ENCODE measurements at places on chromosomes 4 and X.

- DNase-seq: no peak
Measured at GRCh38 chrX:28701222-28701621, 114.0 kb downstream of the IL1RAPL1 start.

DNA sequence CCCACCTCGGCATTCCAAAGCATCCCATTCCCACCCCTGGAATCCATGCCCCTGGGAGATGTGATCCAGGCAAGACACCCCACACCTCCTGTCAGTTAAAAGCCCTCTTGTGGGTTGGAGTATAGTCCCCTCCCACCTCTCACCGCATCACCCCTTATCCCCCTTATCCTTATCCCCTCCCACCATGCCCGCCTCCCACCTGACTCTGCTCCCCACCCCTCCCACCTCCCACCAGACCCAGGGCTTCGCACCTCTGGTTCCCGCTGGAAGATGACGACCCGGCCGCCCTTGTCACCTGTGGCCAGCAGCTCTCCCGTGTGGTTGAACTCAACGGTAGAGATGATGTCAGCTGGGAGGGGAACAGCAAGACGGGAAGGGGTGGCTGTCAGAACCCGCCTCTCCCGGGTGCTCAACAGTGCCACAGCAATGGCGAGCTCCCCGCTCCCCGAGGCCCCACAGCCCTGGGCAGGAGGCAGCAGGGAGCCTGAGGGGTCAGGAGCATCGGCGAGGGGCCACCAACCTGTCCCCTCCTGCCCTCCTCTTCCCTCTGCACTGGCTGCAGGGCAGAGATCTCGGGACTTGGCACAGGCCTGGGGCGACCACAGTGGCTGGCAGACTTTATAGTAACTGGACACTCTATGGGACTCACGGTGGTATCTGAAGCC, 91.5 kb downstream of the PPP2R2C start:
- no peak for DNase-seq

GRCh38 chr4:148216866-148217814, 225.1 kb downstream of the NR3C2 start:
- DNase-seq: no peak

DNA sequence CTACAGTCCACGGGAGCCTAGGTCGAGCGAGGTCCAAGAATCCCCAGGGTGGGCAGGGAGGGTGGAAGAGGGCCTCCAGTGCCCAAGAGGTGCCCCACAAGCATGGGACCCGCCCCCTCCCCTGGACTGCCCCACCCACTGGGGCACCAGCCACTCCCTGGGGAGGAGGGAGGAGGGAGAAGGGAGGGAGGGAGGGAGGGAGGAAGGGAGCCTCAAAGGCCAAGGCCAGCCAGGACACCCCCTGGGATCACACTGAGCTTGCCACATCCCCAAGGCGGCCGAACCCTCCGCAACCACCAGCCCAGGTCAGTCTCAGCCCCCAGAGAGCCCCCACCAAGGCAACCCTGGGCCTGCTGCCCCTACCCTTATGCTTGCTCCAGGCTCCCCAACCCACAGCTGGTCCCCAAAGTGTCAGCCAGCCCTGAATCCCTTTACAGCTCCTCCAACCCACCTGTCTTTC, at the start of gene GATA1:
Gene GATA1, plus strand, starts transcription at position 250 of the 460 bp plus-strand sequence. CDS start 4,520 bp downstream, outside the sequence.
- DNase-seq: no peak

DNA sequence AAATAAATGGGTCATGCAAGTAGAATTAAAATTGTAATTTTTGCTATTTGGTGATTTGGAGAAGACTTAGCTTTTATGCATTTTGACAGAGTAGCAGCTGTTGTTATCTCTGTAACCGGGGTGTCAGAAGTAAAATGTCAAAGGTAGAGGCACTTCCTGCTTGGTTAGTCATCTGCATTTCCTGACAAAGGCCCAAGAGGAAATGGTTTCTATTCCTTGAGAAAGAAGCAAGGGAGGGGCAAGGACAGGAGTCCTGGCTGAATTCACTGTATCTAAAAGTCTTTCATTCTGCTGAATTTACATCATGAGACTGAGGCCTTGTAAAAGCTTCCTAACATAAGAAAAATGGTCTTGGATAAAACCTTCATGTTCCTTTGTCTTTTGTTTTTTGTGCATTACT, 550.9 kb upstream of the BOD1L1 start:
- no peak for DNase-seq

- DNase-seq: peak; percentile 69
Measured at GRCh38 chrX:121000589-121000988, 15.0 kb upstream of the CT47A1 start.

DNA sequence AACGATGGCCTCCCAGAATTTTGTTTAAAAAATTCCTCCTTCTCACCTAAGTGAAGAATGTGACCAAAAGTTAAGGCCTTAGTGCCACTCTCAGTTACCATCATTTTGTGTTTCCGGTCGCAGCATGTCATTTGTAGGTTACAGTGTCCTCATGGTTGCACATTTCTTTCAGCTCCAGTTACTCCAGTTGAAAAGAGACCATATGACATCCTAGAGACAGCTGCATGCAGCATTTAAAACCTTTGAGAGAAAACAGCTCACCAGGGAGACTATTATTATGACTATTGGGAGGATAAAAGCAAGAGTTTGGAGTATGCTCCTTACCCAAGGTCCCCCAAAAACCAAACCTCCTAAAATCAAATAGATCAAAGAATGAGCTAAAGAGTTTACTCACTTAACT, 45.8 kb downstream of the MGARP start:
- DNase-seq: no peak

DNA sequence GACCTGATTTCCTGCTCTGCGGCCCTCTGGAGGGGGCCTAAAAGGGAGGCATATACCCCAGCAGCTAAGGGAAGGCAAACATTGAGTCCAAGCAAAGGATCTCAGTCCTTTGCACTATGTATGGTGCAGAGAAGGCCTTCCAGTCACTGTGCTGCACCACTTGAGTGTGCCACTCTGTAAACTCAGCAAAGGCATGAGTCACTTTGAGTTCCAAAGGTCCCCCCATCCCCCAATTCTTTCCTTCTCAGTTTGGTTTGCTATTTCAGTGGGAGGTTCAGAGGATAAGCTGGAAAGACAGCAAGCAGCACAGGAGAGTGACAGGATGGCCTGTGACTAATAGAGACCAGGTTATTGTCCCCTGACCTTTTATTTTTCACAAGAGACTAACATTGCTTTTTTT, 131.3 kb downstream of the FHDC1 start:
- peak; percentile 33 for DNase-seq

DNA sequence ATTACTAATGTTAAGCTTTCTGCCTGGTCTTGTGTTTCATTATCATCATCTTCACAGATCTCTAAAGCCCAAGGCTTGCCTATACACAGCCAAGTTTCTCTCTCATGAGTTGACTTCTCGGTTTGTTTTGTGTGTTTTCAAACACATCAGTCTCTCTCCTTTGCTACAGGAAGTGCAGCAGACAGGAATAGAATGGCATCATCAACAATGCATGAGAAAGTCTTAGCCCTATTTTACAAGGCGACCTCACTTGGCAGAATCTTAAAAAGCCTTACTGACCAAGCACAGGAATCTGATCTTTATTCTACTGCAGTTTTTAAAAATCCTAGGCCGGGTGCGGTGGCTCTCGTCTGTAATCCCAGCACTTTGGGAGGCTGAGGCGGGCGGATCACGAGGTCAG, 36.8 kb downstream of the CC2D2A start:
- DNase-seq: no peak

DNA sequence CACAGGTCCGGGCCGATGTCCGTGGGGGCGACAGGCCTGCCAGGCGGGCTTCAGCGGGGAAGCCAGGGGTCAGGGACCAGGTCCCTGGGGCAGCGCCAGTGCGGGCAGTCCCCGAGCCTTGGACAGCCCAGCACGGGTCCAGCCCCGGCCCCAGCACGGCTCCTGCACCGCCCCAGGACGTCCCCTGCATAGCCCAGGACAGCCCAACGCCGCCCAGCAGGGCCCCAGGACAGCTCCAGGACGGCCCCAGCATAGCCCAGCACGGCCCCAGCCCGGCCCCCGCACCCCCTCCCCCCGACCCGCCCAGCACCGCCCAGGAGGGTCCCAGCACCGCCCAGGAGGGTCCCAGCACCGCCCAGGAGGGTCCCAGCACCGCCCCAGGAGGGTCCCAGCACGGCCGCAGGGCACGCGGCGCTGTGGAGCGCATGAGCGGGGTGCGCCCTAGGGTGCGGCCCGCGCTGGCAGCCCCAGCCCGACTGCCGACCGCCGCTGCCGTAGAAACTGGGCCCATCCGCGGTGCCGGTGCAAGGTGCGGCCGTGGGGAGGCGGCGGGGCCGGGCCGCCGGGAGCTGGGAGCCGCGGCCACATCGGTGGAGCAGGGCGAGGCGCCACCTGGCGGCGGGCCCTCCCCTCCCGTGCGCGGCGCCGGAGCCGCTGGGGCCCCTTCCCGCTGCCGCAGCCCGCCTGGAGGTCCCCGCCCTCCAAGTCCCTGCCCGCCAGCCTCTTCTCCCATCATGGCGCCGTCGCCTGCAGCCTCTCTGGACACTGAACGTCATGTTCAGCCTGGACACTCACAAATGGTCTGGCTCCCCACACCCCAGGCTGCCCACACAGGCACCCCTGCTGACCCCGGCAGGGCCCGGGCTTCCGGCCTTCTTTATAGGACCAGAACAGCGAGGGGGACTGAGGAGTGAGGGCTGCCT, 106.8 kb upstream of the NKX1-1 start:
- no peak for DNase-seq

DNA sequence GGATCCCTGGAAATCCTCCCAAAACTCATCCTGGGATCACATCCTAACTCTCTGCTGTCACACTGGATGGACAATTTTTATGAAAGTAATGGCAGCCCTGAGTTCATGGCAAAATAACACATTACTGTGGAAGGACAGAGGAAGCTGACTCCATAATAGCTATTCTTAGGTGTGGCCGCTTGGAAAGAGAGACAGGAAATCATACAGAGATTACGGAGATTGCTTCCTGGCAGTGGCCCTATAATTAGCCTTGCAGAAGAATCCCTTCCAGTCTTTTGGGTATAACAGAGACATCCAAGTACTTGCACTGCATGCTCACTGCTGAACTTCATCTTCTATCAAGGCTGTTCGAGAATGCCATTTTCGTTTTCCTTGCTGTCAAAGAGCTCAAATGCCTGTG, 133.1 kb upstream of the VCX start:
- no peak for DNase-seq

DNA sequence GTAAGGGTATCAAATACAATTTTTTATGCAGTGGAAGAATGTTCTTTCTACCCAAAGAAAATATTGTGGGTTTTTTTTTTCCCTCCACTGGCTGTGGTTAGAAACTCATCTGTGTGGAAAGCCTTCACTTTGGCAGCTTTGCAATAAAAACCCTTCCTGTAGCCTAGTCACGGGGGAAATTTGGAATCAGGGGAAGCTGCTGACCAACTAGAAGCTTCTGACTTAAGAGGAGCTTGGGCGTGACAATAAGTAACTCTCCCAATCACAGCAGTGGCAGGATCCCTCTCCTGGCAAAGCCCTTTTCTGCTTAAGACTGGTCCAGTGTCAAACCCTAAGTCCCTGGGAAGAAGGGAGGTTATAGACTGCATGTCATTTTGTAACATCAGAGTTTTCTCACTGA, 87.9 kb downstream of the LRRC66 start:
- DNase-seq: no peak

DNA sequence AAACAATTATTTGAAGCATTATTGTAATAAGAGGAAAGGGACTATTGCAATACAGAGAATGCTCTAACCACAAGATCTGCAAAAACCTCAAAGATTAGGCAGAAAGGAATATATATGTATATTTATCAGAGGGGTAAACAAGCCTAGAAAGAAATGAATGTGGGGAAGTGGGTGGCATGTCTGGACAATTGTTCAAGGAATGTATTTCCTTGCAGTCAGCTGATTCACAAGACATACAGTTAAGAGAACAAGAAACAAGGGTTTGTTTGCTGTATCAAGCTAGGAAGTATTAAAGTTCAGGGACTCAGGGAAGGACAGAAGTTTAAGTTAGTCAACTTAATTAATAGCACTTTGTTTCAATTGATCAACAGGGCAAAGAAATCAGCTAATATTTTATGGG, 514.7 kb downstream of the CENPC start:
- DNase-seq: no peak

DNA sequence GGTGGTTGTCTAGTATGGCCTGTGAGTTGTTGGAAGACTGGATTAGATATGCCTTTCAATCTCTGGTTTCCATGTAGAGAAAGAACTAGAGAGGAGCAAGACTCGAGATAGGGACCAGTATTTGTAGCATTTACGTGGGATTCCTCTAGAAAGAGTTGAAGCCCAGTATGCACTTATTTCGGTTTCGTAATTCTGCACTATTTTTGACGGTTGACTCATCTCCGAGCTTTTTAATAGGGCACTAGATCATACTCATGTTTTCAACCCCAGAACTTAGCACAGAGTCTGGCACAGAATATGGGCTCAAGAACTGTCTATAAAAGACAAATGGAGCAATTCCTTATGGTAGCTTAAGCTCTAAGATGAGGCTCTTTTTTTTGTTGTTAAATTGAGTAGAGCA, 15.7 kb downstream of the HELT start:
- no peak for DNase-seq

DNA sequence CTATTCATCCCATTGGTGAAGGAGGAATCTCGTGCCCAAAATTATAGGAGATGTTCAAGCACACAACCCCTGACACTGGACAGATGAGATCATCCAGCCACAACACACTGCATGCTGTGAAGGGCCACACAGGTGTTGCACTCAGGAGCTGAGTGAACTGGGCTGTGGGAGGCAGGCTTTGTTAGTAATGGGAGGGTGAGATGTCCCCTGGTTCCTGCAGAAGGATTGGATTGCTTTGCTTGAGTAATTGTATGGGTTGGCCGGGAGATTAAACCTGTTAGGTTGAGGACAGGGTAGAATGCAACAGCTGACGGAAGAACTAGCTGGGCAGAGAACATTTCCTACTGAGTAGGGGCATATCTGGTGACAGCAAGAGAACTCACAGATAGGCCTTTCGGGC, 152.2 kb downstream of the TACR3 start:
- no peak for DNase-seq

DNA sequence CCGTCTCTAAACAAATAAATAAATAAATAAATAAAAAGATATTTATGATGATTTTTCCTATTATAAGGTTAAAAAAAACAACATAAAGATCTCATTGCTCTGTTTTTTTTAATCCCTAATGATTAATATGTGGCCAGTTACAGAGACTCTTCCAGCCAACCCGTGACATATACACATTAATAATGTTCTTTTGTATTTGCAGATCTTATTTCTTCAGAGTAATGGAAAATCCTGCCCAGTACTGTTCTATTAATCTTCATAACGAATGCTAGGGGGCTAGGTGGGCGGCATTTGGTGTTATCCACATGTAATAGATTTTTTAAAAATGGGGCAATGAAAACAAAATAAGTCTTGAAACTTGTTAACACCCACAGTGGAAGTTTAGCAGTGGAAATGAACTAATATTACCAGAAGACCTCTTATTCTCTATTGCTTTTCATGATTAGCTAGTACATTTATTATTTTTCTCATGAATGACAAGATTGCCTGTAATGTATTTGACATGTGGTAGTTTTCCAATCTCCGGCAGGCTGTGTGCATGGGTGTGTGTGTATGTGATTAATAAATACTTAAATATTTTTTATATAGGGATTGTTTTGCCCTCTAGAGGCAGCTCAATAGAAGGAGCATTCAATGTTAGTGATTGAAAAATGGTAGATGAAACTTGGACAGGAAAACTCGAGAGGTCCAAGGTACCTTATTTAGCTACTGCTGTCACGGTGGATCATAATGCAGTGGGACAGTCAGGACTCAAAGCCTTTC, 457.4 kb downstream of the IL1RAPL1 start:
- peak; percentile 7 for DNase-seq
